ENCODE measurements at places on chromosomes 6 and 20.

GRCh38 chr6:124812067-124812466 lies 150.2 kb upstream of the RNF217 start:
- DNase-seq: no peak

- no peak for DNase-seq
Observed at GRCh38 chr6:7467007-7467897, 74.2 kb upstream of the DSP start.

GRCh38 chr6:84508981-84509380 lies 255.4 kb downstream of the TBX18 start:
- no peak for DNase-seq

- no peak for DNase-seq
Observed at GRCh38 chr20:46324960-46325703, 16.8 kb upstream of the CDH22 start.

- DNase-seq: no peak
Observed at GRCh38 chr6:41284726-41285125, 1.8 kb downstream of the TREM1 start.

- no peak for DNase-seq
Observed at GRCh38 chr6:160102956-160103824, 18.4 kb upstream of the SLC22A1 start.

Measured in activated T-helper 1 cell treated with anti-CD3 and anti-CD28 coated beads, Interleukin-12 subunit alpha, Interleukin-12 subunit beta, Interleukin-2, Interleukin-4 antibody, amounts not matched to agents 30 ng/mL and 10 ng/mL and 1 ng/mL, durations not matched to agents 14 hours and 24 hours and 36 hours (primary cell).